ENCODE measurements at places on chromosomes 5 and 9. TPM values are rescaled to one million over a fixed set of nuclear protein-coding genes. Genes with fewer than 3 reads are reported as not detected.

- DNase-seq, result no peak
These were observed 103.2 kb downstream of the NR2F1-AS1 start for GRCh38 chr5:93477816-93478215.

DNA sequence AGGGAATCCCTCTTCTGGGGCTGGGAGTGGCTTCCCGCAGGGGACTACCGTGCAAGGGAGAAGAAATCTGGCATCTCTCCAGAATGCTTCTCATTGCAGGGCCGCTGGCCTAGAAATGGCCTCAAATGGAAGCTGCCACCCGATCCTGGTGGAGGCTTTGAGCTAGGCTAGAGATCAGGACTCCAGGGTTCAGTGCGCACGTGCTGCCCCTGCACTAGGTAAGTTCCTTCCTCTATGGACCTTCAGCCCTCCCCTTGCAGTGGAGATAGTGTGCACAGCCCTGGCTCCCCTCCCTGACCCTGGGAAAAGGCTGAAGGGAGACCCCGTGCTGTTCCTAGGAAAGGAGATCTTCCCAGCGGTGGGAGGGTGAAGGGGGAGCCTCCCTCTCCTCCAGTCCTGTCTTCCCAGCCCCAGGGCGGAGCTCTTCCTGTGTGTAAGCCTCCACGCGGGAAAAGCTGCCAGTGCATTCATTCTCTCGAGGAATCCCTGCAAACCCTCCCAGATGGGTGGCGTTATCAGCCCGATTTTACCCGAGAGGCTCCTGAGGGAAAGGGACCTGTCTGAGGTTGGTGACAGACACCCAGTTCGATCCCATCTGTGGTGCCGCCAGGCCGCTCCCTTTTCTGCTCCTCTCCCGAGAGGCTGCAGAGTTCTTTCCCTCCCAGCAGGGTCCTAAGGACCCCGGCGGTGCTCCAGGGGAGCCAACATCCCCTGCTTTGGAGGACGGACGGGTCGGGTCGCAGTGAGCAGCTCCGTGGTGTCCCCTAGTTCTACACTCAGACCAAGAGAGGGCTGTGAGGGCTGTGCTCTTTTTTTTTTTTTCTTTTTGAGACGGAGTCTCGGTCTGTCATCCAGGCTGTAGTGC is 1.4 kb upstream of the CERCAM start:
- DNase-seq, result no peak

DNA sequence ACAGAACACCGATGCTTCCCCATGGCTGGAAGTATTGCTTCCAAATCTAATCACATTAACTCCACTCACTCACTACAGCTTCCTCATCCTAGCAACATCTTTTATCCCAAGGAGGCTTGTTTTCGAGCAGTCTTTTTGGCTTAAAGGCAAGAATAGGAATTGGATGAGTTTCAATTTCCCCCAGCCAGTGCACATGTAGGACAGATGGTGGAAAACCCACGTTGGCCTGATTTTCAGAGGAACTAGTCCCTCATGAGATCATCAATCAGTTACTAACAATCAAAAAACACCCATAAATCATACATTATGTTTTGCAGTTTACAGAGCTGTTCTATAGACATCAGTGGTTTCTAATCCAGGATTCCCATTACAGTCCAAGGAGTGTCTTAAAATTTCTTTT is 48.5 kb upstream of the AGXT2 start:
- DNase-seq, result no peak

The TRIP13 gene
- polyA plus RNA-seq, result 7.4 TPM

Data from small intestine (tissue), 16 donors.